Cardiac muscle cell (in vitro differentiated cells and primary cell): ENCODE measurements at places on chromosomes 5 and 9. TPM values are rescaled to one million over a fixed set of nuclear protein-coding genes. Genes with fewer than 3 reads are reported as not detected.

The DMRT3 gene
- polyA plus RNA-seq: not detected in 2 replicates

The CDH12 gene
- polyA plus RNA-seq: 0.56 and 0.97 TPM in 2 replicates

The FAM114A2 gene
- 13.6 and 18.1 TPM in 2 replicates for polyA plus RNA-seq

The C5orf58 gene
- not detected in 2 replicates for polyA plus RNA-seq

The EPB41L4A gene
- polyA plus RNA-seq: 14.4 and 15.6 TPM in 2 replicates

The EEIG1 gene
- 26.6 and 32.5 TPM in 2 replicates for polyA plus RNA-seq

The NIPSNAP3A gene
- 187 and 193 TPM in 2 replicates for polyA plus RNA-seq

The NPR3 gene
- 0.23 and 1.6 TPM in 2 replicates for polyA plus RNA-seq

The PTCH1 gene
- 7.3 and 9.6 TPM in 2 replicates for polyA plus RNA-seq

The TENT4A gene
- 6.7 and 10.9 TPM in 2 replicates for polyA plus RNA-seq

The KCNV2 gene
- polyA plus RNA-seq: 0.49 and 0.81 TPM in 2 replicates

The CDKN2B gene
- polyA plus RNA-seq: 0.21 and 0.81 TPM in 2 replicates

The FAM169A gene
- polyA plus RNA-seq: 3.9 and 6.1 TPM in 2 replicates

The SLC6A19 gene
- polyA plus RNA-seq: 0.05 and 0.32 TPM in 2 replicates

The SCGB3A2 gene
- 0.37 TPM in 1 of 2 replicates, not detected in the other for polyA plus RNA-seq
